ENCODE measurements at places on chromosomes 5 and 9.
A peak's percentile ranks its signal among the peaks of the same experiment; 100 is the strongest.

DNA sequence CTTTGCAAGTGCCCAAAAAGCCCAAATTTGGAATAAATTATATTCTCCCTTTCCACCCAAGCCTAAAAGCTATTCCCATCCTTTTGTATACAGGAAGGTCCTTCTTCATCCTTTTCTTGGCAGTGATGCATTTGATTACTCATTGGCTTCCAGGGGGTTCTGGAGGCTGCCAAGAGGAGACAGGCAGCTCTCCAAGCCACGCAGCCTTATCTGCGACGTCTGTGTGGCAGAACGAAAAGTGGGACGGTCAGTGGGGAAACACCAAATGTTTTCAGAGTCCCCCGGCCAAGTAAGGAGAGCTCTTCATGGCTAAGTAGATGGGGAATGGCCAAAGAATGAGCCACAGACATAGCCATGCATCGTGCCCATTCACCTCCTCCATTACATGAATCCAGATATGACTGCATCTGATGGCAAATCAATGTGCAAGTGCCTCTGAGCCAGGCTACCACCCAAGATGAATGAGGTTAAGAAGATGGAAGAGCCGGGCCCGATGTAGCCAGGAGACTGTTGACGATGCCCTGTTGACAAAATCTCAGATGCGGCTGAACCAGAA is 12.1 kb downstream of the ADAM19 start:
- DNase-seq: no peak

DNA sequence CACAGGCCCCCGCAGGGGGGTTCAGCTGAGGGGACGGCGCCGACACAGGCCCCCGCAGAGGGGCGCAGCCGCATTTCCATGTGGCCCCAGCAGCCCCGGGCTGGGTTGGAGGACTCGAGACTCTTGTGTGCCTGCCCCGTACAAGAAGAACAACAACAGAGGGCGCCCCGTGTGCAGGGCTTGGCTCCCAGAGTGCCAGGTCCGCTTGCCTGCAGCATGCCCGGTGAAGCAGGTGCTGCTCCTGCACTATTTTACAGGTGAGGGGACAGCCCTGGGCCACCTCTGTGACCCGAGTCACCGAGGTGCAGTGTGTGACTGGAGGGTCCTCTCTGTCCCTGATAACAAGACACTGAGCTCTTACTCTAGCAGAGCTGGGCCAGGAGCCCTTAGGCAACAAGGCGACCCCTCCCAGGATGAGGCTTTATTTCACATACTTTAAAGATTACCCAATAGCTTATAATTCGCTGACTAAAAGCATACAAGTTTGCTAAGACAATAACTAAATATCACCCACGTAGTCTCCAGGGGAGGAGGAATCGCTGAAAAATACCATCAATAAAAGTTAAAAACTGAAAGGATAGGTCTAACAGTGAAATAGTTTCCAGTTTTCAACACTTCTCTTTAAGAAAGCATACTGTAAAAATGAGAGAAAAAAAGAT is 41.7 kb upstream of the SLC9A3 start:
- DNase-seq: no peak

- DNase-seq: peak; percentile 21
These were observed 26.4 kb upstream of the TOMM5 start for GRCh38 chr9:37618817-37619216.

DNA sequence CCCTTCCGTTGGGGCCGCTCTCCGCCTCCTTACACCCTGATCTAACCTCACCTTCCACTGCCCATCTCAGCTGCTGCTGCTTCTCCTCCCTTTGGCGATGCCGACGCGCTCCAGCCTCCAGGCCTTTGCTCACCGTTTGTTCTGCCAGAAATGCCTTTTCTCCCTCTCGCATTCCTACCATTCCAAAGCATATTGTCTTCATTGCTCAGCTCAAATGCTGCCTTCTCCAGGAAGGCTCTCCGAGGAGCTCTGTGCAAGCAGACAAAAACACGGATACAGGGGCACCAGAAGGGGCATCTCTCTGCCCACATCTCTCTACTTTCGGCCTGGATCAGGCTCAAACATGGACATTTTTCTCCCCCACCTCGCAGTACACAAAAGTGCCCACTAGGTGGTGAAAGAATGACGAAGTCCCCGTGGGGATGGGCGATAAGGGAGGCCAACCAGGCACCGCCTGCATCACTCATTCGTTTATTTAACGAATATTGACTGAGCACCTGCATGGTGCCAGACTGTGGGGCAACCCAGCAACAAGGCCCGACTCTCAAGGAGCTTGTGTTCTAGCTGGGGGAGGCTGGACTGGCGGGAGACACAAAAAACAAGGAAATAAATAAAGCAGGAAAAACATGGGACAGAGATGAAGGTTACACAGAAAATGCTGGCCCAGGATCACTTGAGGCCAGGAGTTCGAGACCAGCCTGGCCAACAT is 7.3 kb upstream of the GRHPR start:
- DNase-seq: peak; percentile 84

DNA sequence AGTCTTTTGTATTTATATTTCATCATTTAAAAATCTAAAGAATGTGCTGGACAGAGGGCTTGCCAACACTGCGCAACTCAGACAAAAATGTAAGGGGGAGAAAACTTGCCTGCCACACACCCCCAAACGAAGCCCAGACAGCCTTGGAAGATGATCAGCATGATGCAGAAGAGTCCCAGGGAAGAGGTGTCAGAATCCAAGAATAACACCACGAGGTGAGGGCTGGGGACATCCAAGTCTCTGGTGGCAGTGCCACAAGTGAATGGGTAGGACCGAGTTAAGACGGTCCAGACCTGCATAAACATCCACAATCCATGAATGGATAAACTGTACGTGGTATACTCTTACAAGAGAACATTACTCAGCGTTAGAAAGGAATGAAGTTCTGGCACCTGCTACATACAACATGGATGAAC is 10.4 kb downstream of the EPB41L4B start:
- no peak for DNase-seq

DNA sequence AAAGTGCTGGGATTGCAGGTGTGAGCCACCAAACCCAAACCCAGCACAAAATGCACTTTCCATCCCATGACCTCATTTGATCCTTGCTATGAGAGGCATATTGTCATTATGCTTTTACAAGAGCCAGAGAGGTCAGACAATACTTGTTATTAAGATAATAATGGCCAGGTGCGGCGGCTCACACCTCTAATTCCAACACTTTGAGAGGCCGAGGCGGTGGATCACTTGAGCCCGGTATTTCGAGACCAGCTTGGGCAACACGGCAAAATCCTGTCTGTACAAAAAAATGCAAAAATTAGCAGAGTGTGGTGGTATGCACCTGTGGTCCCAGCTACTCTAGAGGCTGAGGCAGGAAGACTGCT is 55.9 kb upstream of the IL17B start:
- DNase-seq: no peak

GRCh38 chr9:110828264-110828663 is 159.7 kb downstream of the MUSK start:
- DNase-seq: no peak

- DNase-seq: no peak
These were observed 1750.6 kb upstream of the CDH9 start for GRCh38 chr5:28788954-28789353.

DNA sequence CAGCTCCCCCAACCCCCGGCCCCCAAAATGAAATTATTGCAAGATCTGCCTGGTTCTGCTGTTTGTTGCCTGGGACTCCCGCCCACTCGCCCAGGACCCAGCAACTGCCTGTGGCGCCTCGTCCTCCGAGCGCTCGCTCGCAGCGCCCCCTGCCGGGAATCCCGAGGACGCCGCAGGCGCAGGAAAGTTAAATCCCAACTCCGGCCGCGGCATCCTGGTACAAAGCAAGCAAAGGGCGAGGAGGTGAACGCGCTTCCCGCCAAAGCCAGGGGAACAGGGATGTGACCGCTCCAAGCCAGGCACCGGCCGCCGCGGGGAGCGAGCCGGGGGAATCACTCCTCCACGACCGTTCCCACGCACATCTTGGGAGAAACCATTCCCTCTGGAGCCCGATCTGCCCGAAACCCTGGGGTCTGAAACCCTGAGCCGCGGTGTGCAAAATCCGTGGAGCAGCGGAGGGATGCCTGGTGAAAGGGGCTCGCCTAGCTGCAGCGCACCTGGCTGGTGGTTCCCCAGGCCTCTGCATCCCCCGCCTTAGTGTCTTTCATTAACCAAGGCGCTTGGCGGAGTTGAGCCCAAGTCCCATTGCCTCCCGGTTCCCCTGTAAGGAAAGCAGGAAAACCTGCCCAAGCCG is 1.3 kb downstream of the SEMA5A start:
- DNase-seq: peak; percentile 89

- peak; percentile 6 for DNase-seq
These were observed 7.0 kb upstream of the WHRN start for GRCh38 chr9:114511978-114512874.

GRCh38 chr9:100112677-100113336 is 13.8 kb downstream of the INVS start:
- no peak for DNase-seq

GRCh38 chr5:72822944-72823343 is 6.5 kb downstream of the TNPO1 start:
- no peak for DNase-seq

- peak; percentile 42 for DNase-seq
These were observed at the start of gene PCDHA11 for GRCh38 chr5:140868721-140869554. TSS of gene PCDHA11 (plus strand) at chr5:140868957. CDS start at chr5:140869104, 147 bp downstream.

DNA sequence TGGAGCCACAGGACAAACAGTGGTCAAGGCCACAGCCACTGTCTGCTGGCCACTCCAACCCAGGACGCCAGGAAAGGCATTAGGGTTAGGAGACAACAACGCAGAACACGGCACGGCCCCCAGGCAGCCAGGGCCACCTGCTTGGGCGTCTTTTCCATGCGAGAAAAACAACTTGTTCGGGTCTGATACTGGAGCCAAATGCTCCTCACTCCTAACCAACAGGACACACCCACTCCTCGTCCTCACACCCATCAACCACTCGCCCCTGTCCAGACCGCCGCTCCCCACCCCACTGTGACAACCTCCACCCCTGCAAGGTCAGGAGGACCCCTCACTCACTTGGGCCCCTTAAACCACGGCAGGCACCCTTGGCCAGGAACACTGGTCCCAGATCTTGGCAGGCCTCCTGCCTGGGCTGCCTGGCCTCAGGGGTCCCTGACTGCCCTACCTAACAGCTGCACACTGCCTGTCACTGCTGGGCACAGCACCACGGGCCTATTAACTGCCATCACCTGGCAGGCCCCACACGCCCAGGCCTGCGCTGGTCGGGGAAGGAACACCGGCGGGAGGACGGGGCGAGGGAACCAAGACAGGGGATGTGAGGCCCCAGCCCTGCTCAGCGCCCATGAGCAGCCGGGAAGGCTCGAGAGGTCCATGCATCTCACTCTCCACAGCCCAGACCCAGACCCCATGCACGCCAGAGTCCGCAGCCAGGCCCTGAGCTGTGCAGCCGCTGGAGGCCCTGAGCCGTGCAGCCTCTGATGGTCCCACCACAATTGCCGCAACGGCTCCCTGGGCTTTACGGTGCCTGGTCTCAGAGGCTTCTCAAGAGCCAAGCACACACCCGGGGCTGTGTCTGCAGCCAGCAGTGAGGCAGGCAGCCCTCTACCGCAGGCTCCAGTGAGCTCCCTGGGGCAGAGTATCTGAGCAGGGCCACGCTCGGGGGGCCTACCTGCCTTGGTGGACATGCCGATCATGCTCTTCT is 13.8 kb downstream of the CLPTM1L start:
- no peak for DNase-seq

- DNase-seq: no peak
These were observed 131.7 kb upstream of the MYO10 start for GRCh38 chr5:17067657-17068392.

DNA sequence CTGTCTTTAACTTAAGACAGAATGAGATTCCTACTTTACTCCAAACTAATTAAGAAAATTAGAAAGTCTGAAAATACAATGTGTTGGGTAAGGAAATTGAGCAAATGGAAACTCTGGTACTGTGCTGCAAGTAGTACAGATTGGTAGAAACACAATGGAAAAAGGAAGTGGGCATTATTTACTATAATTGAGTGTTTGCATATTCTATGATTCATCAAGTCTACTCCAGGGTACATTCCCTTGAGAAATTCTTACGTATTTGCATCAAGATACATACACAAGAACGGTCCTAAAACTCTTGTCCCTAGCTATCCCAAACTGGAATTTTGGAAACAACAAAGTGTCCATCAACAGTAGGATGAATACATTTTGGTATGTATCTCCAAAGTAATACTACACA is 123.5 kb upstream of the TARS1 start:
- no peak for DNase-seq

DNA sequence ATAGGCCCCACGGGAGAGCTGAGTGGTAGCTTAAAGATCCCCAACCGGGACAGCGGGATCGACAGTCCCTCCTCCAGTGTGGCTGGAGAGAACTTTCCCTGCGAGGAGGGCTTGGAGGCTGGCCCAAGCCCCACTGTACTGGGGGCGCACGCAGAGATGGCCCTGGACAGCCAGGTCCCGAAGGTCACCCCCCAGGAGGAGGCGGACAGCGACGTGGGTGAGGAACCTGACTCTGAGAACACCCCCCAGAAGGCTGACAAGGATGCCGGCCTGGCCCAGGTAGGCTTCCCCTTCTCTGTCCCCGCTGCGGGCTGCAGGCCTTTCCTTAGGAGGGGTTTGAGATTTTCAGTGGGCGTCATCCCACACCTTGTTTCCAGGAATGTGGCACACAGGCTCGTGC is 29.1 kb downstream of the FGD3 start:
- no peak for DNase-seq

- DNase-seq: peak; percentile 86
These were observed 39.7 kb upstream of the SLC25A51 start for GRCh38 chr9:37943345-37944265.

GRCh38 chr9:8552732-8553131 is 753.2 kb upstream of the DMAC1 start:
- DNase-seq: no peak

All from kidney tubule cell (primary cell).